Caudate nucleus (tissue), 63 donors: ENCODE measurements at places on chromosomes 12 and 14.

- DNase-seq: no peak
Measured at GRCh38 chr12:64808110-64808509, 16.3 kb upstream of the TBC1D30 start.

GRCh38 chr14:24903337-24903736 lies 146.6 kb downstream of the STXBP6 start:
- DNase-seq: no peak

GRCh38 chr14:96215452-96216244 lies 11.0 kb downstream of the BDKRB2 start:
- no peak for DNase-seq

- DNase-seq: no peak
Measured at GRCh38 chr14:94599656-94600004, 12.6 kb upstream of the SERPINA3 start.

GRCh38 chr14:61866932-61867920 lies 105.0 kb downstream of the SNAPC1 start:
- no peak for DNase-seq

- DNase-seq: no peak
Measured at GRCh38 chr12:109304485-109304884, 4.6 kb downstream of the FOXN4 start.

DNA sequence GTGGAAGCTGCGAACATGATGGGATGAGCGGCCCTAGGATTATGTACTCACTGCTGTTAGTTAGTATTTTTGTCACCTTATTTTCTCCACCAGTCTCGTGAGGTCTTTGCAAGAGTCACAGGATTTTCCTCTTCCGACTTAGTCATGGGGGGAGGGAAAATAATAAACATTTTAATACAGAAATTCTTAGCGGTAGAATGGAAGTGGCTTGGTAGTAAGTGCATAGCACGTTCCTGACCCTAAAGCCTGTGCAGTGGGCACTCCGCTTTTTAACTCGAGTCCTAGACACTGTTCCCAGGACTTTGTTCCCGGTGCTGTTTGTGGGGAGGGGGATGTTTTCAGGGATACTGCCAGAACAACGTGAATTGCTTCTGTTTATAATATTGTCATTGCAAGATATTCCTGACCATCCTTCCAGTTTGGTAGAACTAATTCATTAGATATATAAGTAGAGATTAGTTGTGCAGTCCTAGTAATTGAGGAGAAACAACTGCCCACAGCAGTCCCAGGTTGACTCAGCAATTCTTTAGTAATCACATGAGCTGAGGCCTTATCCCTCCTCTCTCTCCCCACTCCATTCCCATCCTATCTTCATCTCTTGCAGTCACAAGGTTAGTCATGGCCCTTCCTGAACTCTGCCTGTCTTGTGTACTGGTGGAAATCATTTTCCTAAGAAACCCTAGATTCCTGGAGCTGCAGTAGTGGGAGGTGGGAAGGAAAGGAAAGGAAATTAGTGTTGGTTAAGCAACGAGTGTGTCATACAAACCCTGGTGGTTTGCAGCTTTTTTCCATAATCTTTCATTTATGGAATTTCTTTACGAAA lies 799 bp downstream of the SLC38A6 start:
- DNase-seq: no peak

- DNase-seq: no peak
Measured at GRCh38 chr14:67241411-67242167, at the start of gene PALS1. PALS1 (plus strand) TSS chr14:67241435; CDS start chr14:67279171, 37,736 bp downstream.

GRCh38 chr12:49582850-49583249 lies 14.9 kb upstream of the MCRS1 start:
- DNase-seq: no peak

- DNase-seq: no peak
Measured at GRCh38 chr12:59010941-59011340, 90.6 kb upstream of the LRIG3 start.

DNA sequence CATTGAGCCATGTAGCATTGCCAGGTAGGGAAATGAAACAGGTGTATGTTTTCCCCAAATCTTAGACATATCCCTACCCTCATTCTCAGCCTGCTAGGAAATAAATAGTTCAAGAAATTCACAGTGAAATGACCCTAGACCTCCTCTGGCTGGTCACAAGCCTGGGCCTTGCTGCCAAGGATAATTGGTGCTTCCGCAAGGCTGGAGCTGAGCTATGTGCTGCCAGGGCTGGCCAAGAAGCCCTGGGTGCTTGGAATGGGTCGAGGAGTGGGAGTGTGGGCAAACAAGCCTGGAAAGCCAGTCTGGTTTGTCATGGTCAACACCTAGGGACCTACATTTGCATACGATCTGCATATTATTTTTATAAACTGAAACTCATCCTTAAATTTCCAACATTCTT lies 31.3 kb upstream of the SLC10A1 start:
- no peak for DNase-seq

DNA sequence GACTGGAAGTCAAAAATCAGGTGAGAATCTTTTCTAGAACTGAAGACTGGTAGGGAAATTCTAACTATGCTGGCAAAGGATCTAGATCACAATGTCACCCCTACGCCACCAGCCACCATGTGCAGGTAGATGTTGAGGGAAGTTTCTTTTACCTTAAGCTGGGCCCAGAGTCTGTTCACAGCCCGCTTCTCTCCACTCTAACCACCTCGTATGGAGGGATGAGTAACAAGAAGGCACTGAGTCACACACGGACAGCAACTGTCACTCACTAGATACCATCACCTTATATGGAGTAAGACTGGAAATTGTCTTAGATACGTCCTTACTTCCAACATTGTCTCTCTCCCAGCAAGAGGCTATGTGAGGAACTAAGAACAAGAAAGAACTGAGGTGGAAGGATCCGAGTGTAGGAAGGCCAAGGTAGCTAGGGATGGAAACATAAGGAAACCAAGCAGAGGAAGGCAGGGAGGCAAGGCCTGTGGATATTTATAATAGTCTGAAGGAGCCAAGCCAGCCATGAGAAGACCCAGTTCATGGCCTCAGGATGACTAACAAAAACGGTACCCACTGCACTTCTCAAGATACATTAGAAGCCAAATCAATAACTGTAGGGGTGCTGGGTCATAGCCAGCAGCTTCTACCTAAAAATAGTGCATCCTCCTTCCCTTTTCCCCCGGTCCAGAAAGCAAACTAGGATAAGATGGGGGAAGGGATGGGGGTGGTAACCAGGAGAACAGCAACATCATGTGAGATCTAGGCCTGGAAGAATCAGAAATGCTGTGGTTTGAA lies 15.5 kb downstream of the REM2 start:
- no peak for DNase-seq

DNA sequence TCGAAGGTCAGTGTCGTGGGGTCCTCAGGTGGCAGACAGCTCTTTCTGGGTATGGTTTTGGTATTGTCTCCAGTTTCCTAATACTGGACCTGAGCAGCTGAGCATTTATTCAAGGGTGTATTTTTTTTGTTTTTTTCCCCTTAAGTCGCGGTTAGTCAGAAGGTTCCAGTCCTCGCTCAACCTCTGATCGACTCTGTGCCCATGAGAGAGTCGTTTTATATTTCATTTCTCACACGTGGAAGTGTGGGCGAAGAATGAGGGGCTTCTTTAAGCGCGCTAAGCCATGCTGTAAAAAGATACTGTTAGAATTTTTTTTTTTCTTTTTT lies 499 bp downstream of the MIPOL1 start:
- no peak for DNase-seq

GRCh38 chr12:104460041-104460719 lies 3.4 kb downstream of the CHST11 start:
- no peak for DNase-seq

DNA sequence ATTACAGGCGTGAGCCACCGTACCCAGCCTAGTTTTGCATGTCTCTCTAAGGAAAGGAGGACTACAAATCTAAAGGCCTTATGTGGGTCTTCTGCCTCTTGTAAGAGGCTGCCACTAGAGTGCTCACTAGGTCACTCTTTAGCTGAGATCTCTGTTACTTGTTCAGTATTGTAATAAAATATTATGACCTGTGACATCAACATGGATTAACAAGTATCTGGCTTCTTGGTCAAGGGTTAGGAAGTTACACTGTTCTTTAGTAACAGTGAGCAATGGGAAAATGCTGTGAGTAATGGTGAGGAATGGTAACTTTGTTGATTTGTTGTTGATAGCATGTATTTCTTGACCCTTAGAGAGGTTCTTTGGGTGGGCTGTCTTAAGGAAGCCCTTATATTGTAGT lies 50.5 kb downstream of the ERC1 start:
- DNase-seq: no peak

DNA sequence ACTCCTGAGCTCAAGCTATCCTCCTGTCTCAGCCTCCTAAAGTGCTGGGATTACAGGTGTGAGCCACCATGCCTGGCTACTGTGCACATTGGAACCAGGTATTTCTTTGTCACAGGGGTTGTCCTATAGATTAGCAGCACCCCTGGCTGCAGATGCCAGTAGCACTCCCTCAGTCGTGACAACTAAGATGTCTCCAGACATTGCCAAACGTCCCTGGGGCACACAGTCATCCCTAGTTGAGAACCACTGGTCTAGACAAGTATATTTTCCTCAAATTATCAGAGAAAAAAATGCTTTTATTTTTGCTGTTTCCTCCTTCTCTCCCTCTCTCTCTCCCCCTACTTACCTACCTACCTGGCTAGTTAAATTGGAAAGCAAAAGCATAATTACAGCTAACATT lies 17.9 kb upstream of the P2RX7 start:
- no peak for DNase-seq

- no peak for DNase-seq
Measured at GRCh38 chr12:2675776-2676175, 119.0 kb upstream of the FKBP4 start.

DNA sequence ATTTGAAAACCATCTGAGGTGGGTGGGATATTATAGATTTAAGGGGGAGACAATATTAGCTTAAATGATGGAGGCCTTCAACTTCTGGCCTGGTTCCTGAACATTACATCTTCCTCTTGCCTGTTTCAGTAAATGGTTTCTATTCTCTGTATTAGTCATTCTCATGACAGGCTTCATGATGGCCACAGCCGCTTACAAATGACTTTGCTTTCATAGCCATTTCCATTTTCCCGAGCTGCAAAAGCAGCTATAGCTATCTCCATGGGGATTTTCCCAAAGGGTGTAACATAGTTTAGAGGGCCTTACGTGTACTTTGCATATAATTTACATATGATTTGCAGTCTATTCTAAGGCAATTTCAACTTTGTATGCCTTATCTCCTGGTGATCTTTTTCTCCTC lies 121.8 kb downstream of the NRXN3 start:
- no peak for DNase-seq

DNA sequence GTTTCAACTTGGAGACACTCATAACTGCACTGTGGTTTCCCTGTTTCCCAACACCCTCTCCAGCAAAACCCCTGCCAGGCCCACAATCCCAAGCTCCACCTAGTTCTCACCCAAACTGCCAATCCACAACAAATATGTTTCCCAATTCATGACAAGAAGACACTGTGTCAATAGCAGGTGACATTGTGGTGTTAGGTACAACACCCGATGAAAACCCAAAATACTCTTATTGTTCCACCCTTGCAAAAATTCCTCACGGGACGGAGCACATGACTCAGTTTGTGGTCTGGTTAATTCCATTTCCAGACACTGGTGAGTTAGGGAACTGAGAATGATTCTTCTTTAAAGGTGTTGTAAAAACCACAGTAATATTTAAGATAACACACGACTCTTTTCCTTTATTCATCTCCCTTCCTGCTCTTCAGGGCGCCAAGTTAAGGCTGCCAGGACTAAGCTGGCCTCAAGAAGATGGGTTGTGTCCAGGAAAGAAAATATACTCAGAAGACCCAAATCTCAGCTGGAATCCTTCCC lies 735.5 kb downstream of the MED13L start:
- DNase-seq: no peak

DNA sequence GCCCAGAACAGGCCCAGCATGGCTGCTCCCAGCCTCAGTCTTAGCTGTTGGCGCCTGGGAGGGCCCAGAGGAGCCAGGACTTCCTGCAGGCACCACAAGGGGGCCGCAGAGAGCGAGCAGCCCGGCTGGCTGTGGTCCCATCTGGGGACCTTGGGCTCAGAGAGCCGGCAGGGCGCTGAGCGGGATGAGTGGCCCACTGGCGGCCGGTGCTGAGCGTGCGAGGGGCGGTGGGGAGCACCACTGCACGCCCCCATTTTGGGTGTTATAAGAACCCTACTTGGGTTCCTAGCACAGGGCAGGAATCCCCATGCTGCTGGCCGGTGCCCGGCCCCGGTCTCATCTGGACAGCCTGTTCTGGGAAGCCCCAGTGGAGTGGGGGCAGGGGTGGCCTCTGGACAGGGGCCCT lies 25.9 kb upstream of the CRIP2 start:
- no peak for DNase-seq

DNA sequence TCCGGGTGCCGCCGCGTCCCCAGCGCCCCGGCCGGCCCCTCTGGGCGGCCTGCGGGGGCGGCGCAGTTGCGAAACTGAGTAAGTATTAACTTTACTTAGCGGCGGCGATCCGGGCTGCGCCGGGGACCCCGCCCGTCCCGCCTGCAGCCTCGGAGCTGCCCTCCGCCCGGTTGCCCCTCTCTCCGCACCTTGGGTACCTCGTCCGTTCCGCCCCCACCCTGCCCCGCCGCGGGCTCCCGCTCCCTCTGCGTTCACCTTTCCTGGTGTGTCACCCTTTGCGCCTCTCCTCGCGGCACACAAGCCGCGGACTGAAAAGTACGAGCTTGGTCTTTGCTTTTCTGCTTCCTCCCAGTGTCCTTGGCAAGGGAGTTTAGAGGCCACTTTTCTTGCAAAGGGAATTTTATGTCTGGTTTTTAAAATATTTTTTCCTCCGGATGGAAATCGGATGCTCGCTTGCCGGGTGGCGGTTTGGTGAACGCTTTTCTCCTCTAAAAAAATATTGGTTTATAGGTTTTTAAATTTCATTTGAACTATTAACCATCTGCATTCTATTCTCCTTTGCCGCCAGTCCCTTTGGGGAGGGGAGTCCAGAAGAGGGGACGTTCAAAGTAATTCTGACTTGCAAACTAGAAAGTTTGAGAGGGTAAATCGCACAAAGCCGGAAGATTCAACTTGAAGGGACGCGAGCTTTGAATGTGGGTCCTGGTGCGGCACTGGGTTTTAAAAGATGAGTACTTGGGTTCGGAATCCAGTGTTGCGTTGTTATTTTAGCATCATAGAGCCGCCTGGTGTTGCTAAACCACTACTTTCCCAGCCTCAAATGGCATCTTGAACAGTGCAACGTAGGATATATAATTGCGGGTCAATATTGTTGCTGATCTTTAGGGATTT lies 834 bp downstream of the RASSF8 start:
- DNase-seq: peak; percentile 43

DNA sequence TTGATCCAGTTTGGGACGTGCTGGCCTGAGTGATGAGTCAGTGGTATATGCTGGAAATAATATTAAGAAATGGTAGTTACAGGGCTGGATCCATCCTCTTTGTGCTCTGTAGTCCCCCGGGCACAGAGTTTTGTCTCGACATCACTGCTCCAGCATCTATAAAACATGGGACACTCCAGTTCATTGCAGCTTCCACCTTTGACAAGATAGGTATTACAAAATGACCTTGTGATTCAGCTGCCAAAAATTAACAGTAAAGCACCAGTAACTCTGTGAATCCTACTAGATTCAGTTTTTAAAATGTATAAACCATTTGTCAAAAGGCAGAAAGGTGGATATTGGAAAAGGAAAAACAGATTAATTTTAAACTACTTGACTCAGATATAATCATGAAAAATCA lies 14.6 kb upstream of the GNG2 start:
- no peak for DNase-seq

GRCh38 chr12:75641031-75641780 lies 129.8 kb upstream of the KRR1 start:
- DNase-seq: no peak

- no peak for DNase-seq
Measured at GRCh38 chr12:62907561-62907960, 27.4 kb downstream of the PPM1H start.

- DNase-seq: no peak
Measured at GRCh38 chr12:49888461-49889151, 15.1 kb downstream of the FAIM2 start.

- no peak for DNase-seq
Measured at GRCh38 chr12:62414180-62414579, 52.4 kb upstream of the MON2 start.
